ENCODE measurements at places on chromosomes 11 and 22.

DNA sequence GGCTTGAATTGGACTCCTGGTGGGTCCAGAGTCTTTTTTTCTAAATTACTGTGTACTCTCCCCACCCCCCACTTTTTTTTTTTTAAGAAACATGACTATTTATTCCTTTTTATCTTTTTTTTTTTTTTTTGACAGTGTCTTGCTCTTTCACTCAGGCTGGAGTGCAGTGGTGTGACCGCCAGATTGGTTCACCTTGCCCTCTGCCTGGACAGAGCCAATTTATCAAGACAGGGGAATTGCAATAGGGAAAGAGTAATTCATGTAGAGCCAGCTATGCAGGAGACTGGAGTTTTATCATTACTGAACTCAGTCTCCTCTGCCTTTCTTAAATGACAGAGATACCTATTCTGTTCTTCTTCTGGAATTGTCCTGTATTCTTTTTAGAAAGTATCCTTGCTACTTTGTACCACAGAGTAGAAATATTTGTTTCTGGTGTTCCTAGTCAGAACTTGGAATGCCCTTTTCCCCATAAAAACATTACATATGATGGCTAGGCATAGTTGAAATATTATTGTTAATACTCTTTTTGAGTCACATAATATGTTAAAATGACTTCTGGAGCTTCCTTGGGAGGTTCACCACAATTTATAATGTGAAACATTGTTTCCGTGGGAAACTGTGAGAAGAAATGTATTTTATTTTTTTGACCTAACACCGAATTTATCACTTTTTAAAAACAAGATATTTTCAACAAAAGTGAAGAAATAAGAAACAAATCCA is 95.6 kb downstream of the UVRAG start:
- peak; percentile 16 for DNase-seq

- no peak for DNase-seq
Observed at GRCh38 chr11:2804701-2805387, 80.7 kb downstream of the CDKN1C start.

GRCh38 chr11:11366793-11367192 is 13.7 kb upstream of the CSNK2A3 start:
- DNase-seq = no peak

- no peak for DNase-seq
Observed at GRCh38 chr22:33081686-33082590, 23.8 kb upstream of the SYN3 start.

DNA sequence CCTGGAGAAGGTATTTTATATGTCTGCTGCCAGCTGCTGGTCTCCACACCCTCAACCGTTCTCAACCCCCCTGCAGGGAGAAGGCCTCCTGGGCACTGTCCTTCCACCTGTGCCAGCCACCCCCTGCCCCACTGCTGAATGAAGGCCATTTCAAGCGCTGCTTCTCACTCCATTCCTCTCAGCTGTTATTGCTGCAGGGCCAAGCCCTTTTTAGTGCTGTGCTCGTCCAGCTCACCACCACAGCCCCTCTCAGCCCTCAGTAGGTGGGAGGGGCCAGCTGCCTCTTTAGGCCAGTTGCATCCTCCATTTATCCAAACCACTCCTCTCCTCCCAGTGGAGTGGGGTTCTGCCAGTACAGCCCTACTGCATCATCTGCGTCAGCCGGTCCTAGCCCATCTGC is 1.8 kb upstream of the WBP2NL start:
- DNase-seq = no peak

- no peak for DNase-seq
Observed at GRCh38 chr22:46062971-46063631, 86.1 kb upstream of the WNT7B start.

DNA sequence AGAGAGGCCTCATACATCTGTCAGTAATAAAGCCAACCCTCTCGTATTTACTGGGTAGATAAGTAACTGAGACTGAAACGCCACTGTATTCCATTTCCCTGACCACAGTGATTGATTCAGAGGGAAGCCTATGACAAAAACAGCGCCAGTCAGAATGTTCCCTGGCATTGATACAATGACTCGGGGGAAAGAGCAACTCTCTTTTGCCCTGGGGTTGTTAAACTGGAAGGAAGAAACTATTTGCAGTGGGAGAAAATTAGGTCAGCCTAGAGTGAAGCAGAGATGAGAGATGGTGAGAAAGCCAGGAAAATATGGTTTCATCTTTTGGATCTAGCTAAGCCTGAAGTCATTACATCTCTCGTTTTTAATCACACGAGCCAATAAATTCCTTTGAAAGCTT is 48.6 kb upstream of the RBFOX2 start:
- DNase-seq = peak; percentile 27

GRCh38 chr22:39215070-39215396 is 29.7 kb downstream of the PDGFB start:
- DNase-seq = no peak

GRCh38 chr11:69540118-69541000 is 58.9 kb downstream of the LINC01488 start:
- DNase-seq = no peak

DNA sequence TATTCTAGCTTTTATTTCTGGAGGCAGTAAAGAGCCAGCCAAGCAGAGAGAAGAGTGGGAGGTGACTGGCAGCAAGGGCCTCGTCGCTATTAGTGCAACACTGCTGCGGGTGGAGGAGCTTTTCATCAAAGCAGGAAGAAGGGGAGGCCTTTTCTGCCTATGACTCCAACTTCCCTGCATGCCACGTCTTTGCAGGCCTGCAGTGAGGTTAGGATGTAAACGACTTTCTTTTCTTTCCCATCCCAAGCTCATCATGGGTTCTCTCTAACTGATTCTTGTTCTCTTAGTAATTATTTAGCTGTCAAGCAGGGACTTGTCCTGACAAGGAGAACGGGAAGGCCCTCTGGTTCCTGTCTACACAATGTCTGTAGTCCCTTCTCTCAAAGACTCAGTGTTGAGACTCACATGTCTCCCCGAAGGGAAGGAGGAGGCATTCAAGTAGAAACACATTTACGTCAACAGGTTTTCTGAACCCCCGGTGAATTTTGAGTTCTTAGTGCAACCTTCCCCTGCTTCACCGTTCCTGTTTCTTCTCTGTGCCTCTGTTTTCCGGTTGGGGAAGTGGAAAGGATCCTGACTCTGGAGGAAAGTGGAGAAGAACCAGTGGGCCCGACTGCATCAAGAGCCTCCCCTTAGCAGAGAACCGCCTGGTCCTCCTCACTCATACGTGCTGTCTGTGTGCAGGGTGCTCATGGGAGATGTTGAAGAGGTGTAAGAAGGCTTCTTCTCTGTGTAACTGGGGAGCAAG is 56.9 kb downstream of the PACS1 start:
- peak; percentile 73 for DNase-seq

GRCh38 chr22:44571566-44572413 is 73.8 kb upstream of the RTL6 start:
- DNase-seq = no peak

DNA sequence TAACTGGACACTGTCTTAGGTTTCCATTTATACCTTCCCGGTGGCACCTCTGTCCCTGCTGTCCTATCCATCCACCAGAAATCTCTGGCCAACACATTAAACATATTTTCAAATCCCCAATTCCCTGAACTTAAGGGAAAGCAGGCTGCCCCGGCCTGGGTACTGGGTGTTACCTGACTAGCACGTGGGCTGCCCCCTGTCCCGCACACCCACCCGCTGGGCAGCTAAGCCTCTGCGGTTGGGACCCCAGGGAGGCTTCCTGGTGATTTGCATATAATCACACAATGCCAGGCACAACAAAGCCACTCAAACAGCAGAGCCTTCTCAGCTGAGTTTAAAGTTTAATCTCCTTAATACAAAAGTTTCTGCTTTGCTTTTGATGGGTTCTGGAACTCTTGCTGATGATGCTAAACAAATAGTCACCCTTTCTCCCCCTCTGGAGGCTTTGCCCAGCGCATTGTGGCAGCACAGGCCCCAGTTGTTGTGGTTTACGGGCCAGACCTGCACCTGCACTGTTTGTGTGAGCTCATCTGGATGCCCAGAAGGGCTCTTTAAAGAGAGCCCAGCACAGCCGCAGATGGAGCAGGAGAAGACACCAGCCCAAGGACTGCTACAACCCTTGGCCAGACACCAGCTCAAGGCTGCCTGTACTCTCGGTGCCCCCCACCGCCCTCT is 59.9 kb upstream of the POU2AF1 start:
- DNase-seq = no peak

- peak; percentile 28 for DNase-seq
Observed at GRCh38 chr22:43884600-43885318, 7.1 kb downstream of the PNPLA5 start.

DNA sequence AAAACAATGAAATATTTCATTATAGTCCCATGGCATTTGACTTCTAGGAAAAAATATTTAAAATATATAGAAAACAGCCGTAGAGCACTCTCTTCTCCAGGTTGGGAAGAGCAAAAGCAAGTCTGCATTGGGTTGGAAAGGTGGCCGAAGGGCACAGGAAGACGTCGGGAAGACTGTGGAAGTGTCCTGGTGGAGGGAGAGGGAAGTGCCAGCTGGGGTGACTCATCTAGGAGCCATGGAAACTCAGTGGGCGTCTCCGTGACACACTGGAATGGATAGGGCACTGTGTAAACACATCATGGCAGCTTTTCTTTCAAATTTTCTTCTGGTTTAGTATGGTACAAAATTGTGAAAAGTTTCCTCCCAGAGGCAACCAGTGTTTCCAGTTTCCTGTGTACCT is 12.7 kb downstream of the GTPBP1 start:
- DNase-seq = peak; percentile 52

GRCh38 chr11:104106136-104106754 is 57.7 kb downstream of the PDGFD start:
- DNase-seq = peak; percentile 87

DNA sequence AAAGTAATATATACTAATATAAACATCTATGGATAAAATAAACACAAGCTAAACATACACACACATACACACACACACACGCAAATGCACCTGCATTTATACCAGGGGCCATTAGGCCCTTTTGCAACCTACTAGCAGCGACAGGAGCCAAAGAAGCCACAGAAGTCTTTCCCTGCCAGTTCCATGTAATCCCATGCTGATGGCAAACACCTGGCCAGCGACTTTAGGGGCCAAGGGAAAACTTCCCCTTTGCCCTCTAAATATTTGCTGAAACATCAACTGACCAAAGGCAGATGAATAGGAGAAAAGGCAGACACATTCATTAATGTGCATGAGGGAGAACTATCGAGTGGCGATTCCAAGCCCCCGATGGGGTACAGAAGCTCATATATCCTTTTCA is 14.8 kb upstream of the P2RY2 start:
- DNase-seq = no peak

DNA sequence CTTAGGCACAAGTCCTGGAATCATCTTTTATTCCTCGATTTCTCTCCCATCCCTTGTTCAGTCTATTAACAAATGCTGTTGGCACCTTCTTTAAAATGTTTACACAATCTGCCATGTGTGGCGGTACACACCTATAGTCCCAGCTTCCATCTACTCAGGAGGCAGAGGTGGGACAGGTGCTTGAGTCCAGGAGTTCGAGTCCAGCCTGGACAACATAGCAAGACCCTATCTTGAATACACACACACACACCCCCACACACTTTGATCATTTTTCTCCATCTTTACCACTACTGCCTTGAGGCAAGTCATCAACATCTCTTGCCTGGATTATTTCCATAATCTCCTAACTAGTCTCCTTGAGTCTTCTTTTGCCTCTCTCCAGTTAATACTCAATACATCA is 13.7 kb upstream of the ZBTB44 start:
- no peak for DNase-seq

- no peak for DNase-seq
Observed at GRCh38 chr11:44310463-44311272, 729 bp upstream of the ALX4 start.

DNA sequence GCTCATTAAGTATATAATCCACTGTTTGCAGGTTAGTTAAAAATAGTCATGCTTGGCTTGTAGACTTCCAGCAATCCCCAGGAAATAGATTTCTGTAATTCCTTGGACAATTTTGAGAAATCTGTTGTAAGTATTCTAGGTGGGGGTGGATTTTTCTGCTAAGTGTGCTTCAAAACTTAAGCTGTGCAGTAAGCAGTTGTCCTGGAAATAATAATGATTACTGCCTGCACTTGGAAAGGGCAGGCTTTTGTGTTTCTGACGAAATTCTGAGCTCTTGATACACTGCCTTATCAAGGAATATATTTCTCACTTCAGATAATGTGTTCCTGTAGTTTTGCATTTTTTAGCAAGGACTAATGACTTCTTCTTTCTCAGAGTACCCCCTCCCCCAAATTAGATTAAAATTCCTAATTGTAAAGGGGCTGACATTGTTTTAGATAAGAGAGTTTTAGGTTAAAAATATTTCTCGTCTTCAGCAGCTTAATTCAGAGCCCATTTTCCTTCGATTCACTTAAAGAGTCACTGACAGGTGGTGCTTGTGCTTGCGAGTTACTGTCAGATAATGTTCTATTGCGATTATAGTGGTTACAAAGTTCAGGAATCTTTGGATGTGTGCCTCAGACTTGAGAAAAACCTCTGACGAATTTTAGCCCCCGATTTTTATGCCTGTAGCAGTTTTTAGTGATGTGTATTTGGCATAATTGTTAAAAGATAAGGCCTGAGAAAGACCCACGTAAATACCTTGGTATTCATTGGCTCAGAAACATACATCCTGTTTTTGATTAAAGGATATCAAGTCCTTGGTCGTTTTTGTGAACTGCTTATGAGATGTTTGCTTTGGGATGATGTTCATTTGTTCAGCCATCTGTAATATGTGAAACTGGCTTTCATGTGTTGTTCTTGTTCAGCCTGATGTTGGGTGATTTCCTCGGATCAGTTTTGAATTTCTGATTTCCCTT is 120.5 kb downstream of the HIPK3 start:
- DNase-seq = peak; percentile 48

- DNase-seq = peak; percentile 39
Observed at GRCh38 chr11:77705195-77705875, 67.7 kb upstream of the CLNS1A start.

GRCh38 chr22:22030493-22031182 is 48.1 kb upstream of the TOP3B start:
- DNase-seq = no peak

- no peak for DNase-seq
Observed at GRCh38 chr11:92843455-92843854, 126.0 kb upstream of the MTNR1B start.

GRCh38 chr11:10379426-10379825 is 74.6 kb downstream of the ADM start:
- peak; percentile 90 for DNase-seq

GRCh38 chr22:46116491-46116958 is 33.8 kb upstream of the PPARA start:
- DNase-seq = peak; percentile 79
